IPS-NIHi11 (cell line): ENCODE measurements at places on chromosomes 2 and 18.

DNA sequence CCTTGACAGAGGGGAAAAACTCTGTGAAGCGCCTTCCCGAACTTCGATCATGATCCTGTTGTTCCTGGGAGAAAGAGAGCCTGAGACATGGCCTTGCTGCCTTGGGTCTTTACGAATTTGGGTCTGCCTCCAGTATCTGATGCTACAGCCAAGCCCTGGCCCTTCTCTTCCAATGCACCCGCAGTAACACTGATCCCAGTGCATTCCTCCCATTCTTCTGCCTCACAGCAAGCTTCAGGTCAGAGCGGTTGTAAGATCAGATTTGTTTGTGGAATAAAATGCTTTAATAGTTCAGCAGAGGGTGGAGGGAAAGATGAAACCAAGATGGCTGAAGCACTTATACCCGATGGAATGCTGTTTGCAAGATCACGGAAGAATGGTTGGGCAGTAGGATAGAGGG is 196.7 kb upstream of the SIX2 start:
- DNase-seq = no peak

GRCh38 chr2:96315400-96316071 is 9.6 kb upstream of the ITPRIPL1 start:
- no peak for DNase-seq

DNA sequence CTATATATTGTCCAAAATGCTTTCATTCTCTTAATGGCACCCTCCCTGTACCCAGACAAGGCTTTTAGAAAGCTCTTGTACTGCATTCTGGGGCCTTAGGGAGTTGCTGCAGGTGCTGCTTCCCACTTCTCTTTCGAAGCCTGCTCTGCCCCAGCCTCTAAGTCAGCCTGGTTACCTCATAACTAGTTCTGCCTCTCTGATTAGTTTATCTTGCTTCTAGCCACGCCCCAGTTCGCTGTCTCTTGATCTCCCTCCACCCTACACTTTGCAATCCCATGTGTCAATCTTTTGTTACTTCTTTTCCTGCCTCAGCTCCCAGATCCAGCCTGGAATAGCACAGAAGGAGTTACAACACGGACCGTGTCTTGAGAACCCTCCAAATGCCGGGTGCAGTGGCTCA is 13.8 kb upstream of the NCOA1 start:
- DNase-seq = no peak

- no peak for DNase-seq
Observed at GRCh38 chr18:35693829-35694228, 112.3 kb downstream of the GALNT1 start.

DNA sequence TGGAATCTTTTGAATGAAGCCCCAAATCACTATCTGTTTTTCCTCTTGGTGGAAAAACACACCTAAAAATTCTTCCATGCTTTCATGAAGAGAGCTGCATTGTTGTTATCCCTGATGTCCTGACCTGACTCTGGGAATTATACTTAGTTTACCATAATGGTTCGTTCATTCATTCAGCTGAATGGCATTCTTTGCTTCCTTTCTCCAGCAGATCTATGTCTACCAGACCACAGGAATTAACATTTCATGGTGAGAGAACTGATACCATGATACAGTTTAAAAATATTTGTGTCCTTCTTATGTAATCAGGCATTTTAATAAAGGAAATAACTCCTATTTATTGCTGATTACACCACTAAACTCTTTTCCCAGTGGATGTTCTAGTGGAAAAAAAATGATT is 11.1 kb upstream of the SLC4A10 start:
- no peak for DNase-seq
